Fibroblast of skin of right quadriceps (primary cell): ENCODE measurements at places on chromosomes 11 and 22.
A peak's percentile ranks its signal among the peaks of the same experiment; 100 is the strongest.

- no peak for DNase-seq
Measured at GRCh38 chr11:65130631-65131416, 3.5 kb downstream of the SYVN1 start.

GRCh38 chr11:62444835-62445234 lies 26.0 kb downstream of the SCGB1A1 start:
- no peak for DNase-seq

GRCh38 chr11:66326261-66327111 lies 9.6 kb upstream of the CD248 start:
- DNase-seq, result peak; percentile 76

DNA sequence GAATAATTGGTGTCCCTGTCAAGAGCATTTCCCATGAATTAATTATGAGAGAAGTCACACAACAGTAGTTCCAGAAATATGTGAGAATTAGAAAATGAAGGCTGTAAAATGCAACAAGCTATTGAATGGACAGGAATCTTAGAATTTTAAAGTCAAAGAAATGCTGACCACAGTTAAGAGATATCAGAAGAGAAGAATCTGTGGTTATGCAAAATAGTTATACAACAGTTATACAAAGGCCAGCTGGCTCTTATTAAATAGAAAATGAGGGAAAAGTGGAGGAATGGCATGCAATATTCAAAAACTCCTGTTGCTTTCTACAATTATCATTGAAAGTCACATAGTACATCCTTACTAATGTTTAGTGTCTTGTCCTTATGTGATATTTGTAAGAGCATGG lies 27.4 kb downstream of the CASP12 start:
- DNase-seq, result peak; percentile 59

GRCh38 chr11:127574478-127574877 lies 573.9 kb upstream of the KIRREL3 start:
- DNase-seq, result no peak

GRCh38 chr22:44171561-44171960 lies 9.2 kb upstream of the PARVG start:
- no peak for DNase-seq

GRCh38 chr11:10005955-10006525 lies 288.0 kb downstream of the SBF2 start:
- no peak for DNase-seq
